ENCODE measurements at places on chromosomes 2 and 18.

DNA sequence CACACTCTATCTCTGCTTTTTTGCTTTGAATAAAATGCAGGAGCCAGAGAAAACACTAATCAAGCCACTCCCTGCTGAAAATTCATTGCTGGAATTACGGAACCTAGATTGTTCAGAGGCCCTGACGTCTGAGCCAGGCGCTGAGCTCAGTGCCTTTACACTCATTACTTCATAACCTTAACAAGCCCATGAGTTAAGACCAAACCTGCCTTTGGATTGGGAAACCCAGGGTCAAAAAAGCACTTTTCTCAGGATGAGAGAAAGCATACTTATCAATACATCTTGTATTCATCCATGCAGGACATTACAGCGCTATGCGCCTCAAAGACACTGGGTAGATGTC lies 762 bp downstream of the INO80C start:
- DNase-seq, result no peak
- peak overlapping the region; percentile 96 for H3K4me3 ChIP-seq
- peak overlapping the region; percentile 94 for H3K27ac ChIP-seq
- peaks cover 12% of the 10 kb centered on the region for H3K4me1 ChIP-seq

DNA sequence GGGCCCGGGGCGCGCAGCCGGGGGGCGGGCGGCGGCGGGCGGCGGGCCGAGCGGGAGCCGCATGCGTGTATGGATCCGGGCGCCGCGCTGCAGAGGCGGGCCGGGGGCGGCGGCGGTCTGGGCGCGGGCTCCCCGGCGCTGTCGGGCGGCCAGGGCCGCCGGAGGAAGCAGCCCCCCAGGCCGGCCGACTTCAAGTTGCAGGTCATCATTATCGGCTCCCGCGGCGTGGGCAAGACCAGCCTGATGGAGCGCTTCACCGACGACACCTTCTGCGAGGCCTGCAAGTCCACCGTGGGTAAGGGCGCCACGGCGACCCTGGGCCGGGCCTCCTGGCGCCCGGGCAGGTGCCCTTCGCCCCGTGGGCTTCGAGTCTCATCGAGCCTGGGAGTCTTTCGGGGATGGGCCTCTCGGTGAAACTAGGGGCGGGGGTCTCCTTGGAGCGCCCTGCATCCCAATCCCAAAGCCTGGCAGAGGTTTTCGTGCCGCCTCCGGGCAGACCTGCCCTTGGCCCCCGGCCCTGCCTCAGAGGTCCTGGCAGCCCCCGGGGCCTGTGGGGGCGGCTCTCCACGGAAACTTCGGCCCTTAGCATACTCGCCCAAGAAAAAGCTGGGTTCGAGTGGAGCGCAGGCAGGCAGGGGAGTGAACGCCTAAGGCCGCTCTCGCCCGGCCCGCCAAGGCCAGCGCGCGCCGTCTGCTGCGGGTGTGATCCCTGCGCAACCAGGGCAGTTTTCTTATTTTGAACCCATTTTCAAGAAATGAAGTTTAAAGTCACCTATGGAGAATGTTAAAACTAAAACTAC lies 622 bp downstream of the RAB12 start:
- H3K27ac ChIP-seq, result peak overlapping the region; percentile 73
- peak overlapping the region; percentile 66 for H3K4me3 ChIP-seq
- no peaks in the 10 kb centered on the region for H3K36me3 ChIP-seq

- DNase-seq, result no peak
- H3K36me3 ChIP-seq, result no peaks in the 10 kb centered on the region
- no peaks in the 10 kb centered on the region for H3K4me1 ChIP-seq
- no peak overlapping the region for H3K4me3 ChIP-seq
- H3K27me3 ChIP-seq, result no peaks in the 10 kb centered on the region
Measured at GRCh38 chr2:150143087-150143536, 344.4 kb downstream of the RND3 start.

- H3K27me3 ChIP-seq, result no peaks in the 10 kb centered on the region
- no peaks in the 10 kb centered on the region for H3K36me3 ChIP-seq
- H3K4me1 ChIP-seq, result no peaks in the 10 kb centered on the region
- no peak overlapping the region for H3K27ac ChIP-seq
Measured at GRCh38 chr2:173216051-173216450, 138.6 kb upstream of the CDCA7 start.

DNA sequence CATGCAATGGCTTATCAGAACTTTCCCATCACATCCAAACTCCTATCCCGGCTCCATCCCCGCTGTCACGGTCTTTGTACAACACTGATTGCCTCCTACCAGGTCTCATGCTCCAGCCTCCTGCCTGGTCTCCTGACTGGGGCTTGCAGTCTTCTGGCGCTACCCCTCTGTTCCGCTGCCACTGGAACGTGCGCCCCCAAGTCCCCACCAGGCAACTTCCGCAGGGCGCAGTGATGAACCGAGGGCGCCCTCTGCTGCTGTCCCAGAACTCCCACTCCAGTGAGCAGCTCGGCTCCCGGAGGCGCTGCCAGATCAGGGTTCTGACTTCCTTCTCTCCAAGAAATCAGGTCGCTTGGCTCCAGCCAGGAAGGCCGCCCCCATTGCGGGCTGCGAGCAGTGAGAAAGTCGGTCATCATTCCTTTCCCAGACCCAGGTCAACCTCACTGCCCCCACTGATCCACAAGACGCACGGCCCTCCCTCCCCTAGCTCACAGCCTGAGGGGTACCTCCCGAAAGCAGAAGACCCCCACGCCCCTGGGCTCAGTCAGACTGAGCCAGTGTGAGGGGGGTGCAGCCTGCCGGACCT lies 43.9 kb upstream of the RAB11FIP5 start:
- H3K27ac ChIP-seq, result no peak overlapping the region
- H3K27me3 ChIP-seq, result peaks cover 6% of the 10 kb centered on the region
- H3K4me3 ChIP-seq, result no peak overlapping the region
- H3K4me1 ChIP-seq, result no peaks in the 10 kb centered on the region

GRCh38 chr2:39667104-39667885 lies 1.6 kb downstream of the TMEM178A start:
- no peaks in the 10 kb centered on the region for H3K4me1 ChIP-seq
- peaks cover 13% of the 10 kb centered on the region for H3K27me3 ChIP-seq
- H3K27ac ChIP-seq, result no peak overlapping the region
- no peaks in the 10 kb centered on the region for H3K36me3 ChIP-seq

Data from naive thymus-derived CD4-positive, alpha-beta T cell (primary cell).